ENCODE measurements at places on chromosomes 2 and 18.

DNA sequence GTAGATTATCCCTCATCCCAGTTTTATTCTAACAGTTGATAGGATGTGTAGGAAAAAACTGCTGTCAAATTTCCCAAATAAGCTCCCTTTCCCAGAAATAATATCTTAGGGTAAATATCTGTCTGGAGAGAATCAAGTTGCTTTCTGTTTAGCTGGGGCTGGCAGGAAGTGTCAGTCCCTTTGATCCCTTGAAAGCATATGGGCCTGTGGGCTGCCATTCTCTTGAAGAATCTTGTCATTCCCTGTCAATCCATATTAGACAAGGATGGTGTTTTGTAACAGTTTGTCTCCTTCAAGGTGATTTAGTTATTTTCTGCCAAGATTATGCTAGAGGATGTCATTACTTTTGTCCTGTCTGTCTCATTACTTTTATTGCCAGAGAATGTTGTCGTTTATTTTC lies 37.1 kb upstream of the UBE2E3 start:
- no peak for DNase-seq

DNA sequence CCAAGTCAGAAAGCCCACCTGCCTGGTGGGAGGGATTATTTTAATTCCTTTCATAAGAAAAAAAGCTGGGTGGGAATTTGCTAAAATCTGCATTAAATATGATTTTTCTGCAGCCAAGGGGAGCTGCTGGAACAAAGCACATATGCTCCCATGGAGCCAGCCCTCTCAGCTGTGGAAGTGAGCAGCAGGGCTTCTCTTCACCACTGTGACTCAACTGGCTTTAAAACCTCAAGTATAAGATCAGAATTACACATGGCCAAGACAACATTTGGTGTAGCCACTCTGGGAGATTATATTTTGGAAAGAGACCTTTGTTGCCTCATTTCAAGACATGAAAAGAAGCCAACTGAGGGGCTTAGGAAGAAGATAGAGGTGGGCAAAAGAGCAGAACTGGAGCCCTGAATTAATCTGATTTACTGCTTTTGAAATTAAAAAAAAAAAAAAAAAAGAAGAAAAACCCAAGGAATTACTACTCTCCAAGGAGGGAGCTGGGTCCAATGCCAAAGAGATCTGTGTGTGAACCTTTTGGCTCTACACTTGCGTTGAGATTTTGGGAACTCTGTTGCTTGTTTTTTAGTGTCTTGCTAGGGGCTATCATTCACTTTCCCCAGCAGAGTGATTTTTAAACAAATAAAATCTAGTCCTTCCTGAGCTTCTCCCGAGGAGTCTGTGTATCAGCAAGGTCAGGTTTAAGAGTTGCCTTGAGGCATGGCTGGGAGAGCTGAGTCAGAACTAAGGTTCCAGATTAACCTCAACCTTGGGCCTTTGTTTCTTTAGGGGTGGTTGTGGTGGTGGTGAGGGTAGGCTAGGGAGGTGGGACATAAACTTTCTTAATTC lies 6.0 kb downstream of the LHCGR start:
- no peak for DNase-seq

DNA sequence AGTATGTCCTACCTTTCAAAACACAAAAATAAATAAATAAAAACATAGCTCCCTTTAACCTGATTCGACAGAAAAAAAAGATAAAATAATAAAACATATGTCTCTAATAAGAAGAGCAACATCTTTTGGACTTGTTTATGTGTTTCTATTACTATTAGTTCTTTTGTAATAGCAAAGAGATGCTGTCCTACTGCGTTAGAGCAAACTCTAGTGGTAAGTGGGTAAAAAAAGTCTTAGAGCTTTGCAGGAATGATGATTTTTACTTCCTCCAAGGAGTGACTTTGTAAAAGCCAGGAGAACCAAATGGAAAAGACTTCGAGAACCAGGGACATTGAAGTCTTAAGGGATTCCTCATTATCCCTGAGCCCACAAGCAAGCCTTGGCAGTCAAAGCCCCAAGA lies 450.1 kb downstream of the METTL4 start:
- DNase-seq: no peak

DNA sequence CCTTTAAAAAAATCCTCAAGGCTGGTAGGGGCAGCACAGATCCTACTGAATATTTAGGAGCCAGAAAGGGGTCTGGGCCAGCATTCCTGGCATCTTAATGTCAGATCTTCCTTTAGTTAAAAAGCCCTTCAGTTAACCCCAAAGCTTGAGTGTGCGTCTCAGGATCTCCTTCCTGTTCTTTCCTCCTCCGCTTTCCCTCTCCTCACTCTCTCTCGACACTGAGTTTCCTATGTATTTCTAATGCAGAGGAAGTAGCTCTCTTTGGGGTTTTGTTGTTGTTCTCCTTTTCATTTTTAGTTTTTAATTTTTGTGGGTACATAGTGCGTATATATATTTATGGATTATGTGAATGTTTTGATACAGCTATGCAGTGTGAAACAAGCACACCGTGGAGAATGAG lies 109.9 kb upstream of the COPS8 start:
- DNase-seq: no peak

DNA sequence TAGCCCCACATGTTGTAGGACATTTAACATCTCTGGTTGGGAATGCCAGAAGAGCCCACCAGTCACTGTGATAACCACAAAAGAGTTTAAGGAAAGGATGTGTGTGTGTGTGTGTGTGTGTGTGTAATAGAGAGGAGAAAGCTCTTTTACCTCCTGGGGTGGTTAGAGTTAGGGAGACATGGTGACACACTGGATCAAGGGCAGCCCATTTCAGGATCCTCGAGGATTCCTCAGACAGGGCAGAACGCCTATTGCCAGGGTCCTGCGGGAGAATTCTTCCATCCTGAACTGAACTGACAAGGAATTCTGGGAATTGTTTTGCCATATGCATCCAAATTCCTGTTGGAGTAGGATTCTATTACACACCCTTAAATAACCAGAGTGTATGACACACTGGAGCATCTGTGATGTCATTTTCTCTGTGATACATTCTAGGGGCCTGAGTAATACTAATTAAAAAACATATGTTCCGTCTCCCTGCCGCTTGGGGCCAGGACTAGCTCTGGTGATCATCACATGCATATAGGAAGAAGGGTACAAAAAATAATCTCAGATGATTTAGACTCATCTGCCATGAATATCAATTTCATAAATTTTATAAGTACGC lies 156.4 kb upstream of the MMADHC start:
- DNase-seq: peak; percentile 98

- peak; percentile 5 for DNase-seq
These were observed 110.7 kb downstream of the INO80D start for GRCh38 chr2:205975082-205975949.
